ENCODE measurements at places on chromosomes 7 and 10. TPM values are rescaled to one million over a fixed set of nuclear protein-coding genes. Genes with fewer than 3 reads are reported as not detected.

The NAT16 gene
- 0.61 TPM for total RNA-seq

The CRTAC1 gene
- total RNA-seq: 7.3 TPM

The SPDYE6 gene
- 0.81 TPM for total RNA-seq

The LIPK gene
- total RNA-seq: not detected

The INA gene
- total RNA-seq: 192 TPM
